Left lung (tissue), 14 donors: ENCODE measurements at places on chromosomes 4 and X. TPM values are rescaled to one million over a fixed set of nuclear protein-coding genes. Genes with fewer than 3 reads are reported as not detected.

- H3K4me3 ChIP-seq, result no peak overlapping the region
- H3K27ac ChIP-seq, result no peak overlapping the region
- H3K36me3 ChIP-seq, result no peaks in the 10 kb centered on the region
- no peak for DNase-seq
Measured at GRCh38 chr4:94995684-94996394, 238.1 kb downstream of the BMPR1B start.

The ETDB gene
- total RNA-seq, result not detected

The NR3C2 gene
- 25.0 TPM for total RNA-seq

DNA sequence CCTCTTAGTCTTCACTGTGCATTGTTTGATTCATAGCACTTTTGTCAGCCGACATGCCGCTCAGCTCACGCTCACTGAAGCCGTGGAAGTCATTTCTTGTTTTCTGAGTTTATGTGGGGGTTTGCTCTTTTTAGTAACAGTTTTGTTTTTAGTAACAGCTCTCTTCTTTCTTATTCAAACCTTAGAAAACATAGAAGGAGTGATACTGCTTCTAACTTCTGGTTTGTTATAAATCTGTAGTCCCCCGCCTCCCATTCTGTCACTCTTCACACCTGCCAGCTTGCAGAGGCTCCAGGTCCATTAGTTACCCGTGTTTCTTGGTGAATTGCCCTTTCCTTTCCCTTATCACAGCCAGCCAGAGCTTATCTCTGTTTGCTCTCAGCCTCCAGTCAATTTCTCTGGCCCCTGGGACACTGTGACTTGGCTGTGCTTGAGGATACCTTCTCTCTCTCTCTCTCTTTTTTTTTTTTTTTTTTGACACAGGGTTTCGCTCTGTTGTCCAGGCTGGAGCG is 50.5 kb downstream of the GRK4 start:
- no peak for DNase-seq
- no peaks in the 10 kb centered on the region for H3K27me3 ChIP-seq
- H3K36me3 ChIP-seq, result no peaks in the 10 kb centered on the region

DNA sequence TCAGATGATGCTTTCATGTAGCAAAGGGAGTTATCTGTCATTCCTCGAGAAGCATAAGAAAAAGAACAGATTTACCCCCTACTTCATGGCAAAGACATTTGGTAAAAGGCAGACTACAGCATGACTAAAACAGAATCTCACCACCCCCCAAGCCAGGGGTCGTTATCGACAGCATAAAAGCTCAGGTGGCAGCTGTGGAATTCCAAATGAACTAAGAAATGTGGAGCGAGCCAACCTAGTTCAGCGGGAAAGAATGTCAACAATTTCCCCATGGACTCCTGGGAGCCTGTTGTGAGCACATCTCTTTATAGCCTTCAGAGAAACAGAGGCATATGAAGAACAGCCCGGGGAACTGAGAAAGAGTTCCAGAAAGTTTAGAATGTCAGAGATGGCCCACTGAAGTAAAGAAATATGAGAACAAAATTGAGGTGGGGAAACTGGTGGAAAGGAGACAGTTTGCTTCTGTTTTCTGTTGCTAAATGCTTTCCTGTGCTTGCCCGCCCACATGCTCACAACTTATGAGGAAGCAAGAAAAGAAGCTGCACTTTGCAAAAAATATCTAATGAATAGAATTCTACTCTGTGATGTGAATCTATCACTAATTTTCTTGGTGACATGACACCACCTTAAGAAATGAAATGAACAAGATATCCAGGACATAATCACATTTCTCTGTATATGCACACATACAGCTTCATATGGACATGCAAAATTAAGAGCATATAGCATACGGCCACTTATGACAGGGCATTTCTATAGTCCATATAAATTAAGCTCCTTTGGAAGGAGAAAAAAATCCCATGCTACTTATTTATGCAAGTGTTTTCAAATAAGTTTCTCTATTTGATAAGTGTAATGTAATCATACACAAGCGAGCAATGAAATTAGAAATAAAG is 135.3 kb upstream of the MID1 start:
- no peak for DNase-seq
- H3K36me3 ChIP-seq, result no peaks in the 10 kb centered on the region
- no peak overlapping the region for H3K4me3 ChIP-seq
- H3K4me1 ChIP-seq, result no peaks in the 10 kb centered on the region
- H3K27ac ChIP-seq, result no peak overlapping the region

The DCAF12L1 gene
- not detected for total RNA-seq

The AKAP4 gene
- total RNA-seq, result not detected

DNA sequence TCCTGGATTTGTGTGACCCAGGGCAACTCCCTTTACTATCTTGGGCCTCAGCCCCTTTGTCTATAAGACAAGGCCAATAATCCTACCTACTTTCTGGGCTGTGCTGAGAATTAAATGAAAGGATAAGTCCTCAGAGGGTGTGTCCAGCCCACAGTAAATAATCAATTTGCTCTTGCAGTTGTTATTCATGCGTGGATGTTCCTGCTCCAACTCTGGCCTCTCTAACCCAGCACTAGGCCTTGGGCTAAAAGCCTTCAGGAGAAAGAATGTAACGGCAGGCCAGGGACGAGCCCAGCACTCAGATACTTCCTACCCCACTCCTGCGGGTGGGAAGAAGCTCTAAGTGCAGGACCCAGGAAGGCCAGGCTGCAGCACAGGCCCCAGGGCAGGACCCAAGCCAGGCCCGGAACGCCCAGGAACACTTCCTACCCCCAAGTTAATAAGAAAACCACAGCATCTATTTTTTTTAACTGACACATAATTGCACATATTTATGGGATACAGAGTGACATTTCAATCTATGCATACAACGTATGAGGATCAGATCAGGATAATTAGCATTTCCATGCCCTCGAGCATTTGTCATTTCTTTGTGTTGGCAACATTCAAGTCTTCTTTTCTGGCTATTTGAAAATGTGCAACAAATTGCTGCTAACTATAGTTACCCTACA is 179.6 kb upstream of the RBPJ start:
- H3K4me3 ChIP-seq, result no peak overlapping the region
- peaks cover 19% of the 10 kb centered on the region for H3K4me1 ChIP-seq
- no peaks in the 10 kb centered on the region for H3K27me3 ChIP-seq
- no peak for DNase-seq
- no peak overlapping the region for H3K27ac ChIP-seq

The CCDC149 gene
- total RNA-seq, result 21.8 TPM

DNA sequence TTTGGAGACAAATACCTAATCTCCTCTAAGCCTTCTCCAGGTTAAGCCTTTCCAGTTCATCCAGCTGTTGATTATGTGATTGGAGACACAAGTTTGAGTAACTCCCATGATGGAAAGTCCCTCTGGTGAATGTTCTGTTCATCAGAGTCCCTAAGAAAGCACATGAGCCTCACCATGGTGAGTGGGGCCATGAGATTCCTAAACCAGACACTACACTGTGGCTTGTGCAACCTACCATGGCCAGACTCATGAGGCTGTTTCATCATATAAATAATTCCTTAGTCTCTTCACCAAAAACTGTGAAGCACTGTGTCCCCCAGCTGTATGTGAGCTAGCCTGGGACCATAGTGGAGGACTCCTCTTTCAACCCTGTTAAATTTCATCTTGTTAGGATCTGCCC is 14.4 kb downstream of the PKD2 start:
- H3K4me1 ChIP-seq, result peaks cover 14% of the 10 kb centered on the region
- no peaks in the 10 kb centered on the region for H3K27me3 ChIP-seq
- no peak overlapping the region for H3K27ac ChIP-seq
- no peak for DNase-seq

DNA sequence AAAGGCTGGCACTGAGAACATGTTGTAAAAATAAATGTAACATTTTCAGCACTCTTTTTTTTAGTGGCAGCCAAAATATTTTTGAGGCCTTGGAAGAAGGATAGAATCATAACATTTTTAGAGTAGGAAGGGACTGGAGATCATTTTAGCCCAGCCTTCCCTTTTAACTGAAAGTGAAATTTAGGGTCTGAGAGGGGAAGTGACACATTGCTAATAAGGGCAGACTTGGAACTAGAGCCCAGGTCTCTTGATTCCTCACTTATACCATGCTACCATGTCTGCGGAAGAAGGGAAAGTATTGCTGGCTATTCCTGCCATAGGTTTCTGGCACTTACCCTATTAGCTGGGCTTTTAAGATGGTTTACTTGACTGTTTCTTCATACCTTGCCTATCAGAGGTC is 4.8 kb downstream of the WDR44 start:
- H3K27me3 ChIP-seq, result no peaks in the 10 kb centered on the region
- no peaks in the 10 kb centered on the region for H3K36me3 ChIP-seq
- no peak for DNase-seq
- H3K4me3 ChIP-seq, result no peak overlapping the region

The APBB2 gene
- 94.8 TPM for total RNA-seq

- peaks cover 59% of the 10 kb centered on the region for H3K27me3 ChIP-seq
- no peaks in the 10 kb centered on the region for H3K36me3 ChIP-seq
- peak; percentile 51 for DNase-seq
- H3K4me1 ChIP-seq, result no peaks in the 10 kb centered on the region
- H3K4me3 ChIP-seq, result no peak overlapping the region
- H3K27ac ChIP-seq, result no peak overlapping the region
Measured at GRCh38 chr4:168634276-168634802, 137.5 kb downstream of the PALLD start.

GRCh38 chrX:71541210-71542022 is 8.5 kb downstream of the OGT start:
- no peaks in the 10 kb centered on the region for H3K4me1 ChIP-seq
- peaks cover 23% of the 10 kb centered on the region for H3K36me3 ChIP-seq
- no peak for DNase-seq
- peak overlapping the region; percentile 4 for H3K27ac ChIP-seq
- H3K27me3 ChIP-seq, result no peaks in the 10 kb centered on the region
- no peak overlapping the region for H3K4me3 ChIP-seq

- no peak overlapping the region for H3K27ac ChIP-seq
- H3K27me3 ChIP-seq, result no peaks in the 10 kb centered on the region
- H3K4me3 ChIP-seq, result no peak overlapping the region
- DNase-seq, result peak; percentile 17
Measured at GRCh38 chr4:145216535-145216934, 36.1 kb upstream of the OTUD4 start.

DNA sequence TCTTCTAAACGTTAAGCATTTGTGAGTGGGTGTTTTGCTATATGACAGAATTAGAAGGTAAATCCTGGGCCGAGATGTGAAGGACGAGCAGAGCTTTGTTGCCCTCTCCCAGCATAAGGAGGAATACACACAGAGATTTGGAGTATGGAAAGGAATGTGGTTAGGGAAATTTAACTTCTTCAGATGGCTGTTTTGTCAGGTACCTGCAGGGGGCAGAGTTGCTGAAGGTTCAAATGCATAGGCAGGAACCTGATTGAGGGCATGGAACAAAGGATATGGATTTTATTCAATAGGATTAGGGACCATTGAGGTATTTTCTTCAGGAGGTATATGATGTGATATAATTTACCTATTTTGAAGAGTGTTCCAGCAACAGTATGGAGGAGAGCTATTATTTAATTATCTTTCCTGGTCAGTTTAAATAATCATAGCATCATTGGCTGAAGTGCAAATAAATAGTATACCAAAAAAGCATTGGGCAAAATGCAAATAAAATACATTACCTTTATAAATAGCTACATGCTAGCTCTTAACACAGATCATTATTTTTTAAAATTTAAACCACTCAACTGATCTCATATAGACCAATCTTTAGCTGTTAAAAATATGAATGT is 143.6 kb downstream of the SLIT2 start:
- H3K27me3 ChIP-seq, result no peaks in the 10 kb centered on the region
- no peak overlapping the region for H3K4me3 ChIP-seq
- H3K36me3 ChIP-seq, result no peaks in the 10 kb centered on the region
- H3K4me1 ChIP-seq, result no peaks in the 10 kb centered on the region
- DNase-seq, result no peak
- no peak overlapping the region for H3K27ac ChIP-seq

GRCh38 chrX:21740329-21741274 is 17.3 kb downstream of the SMPX start:
- H3K4me3 ChIP-seq, result no peak overlapping the region
- H3K27ac ChIP-seq, result no peak overlapping the region
- no peaks in the 10 kb centered on the region for H3K4me1 ChIP-seq
- no peak for DNase-seq

GRCh38 chrX:106932492-106932923 is 12.3 kb downstream of the CLDN2 start:
- H3K27me3 ChIP-seq, result peaks cover 5% of the 10 kb centered on the region
- H3K4me1 ChIP-seq, result peaks cover 4% of the 10 kb centered on the region
- no peak overlapping the region for H3K27ac ChIP-seq
- no peak for DNase-seq

- H3K4me1 ChIP-seq, result no peaks in the 10 kb centered on the region
- no peak for DNase-seq
- H3K4me3 ChIP-seq, result no peak overlapping the region
- H3K27ac ChIP-seq, result no peak overlapping the region
- no peaks in the 10 kb centered on the region for H3K36me3 ChIP-seq
Measured at GRCh38 chr4:130640592-130640991, 1544.6 kb downstream of the C4orf33 start.

- H3K27ac ChIP-seq, result no peak overlapping the region
- H3K4me3 ChIP-seq, result no peak overlapping the region
- no peak for DNase-seq
Measured at GRCh38 chr4:80361329-80361900, 25.9 kb downstream of the CFAP299 start.

DNA sequence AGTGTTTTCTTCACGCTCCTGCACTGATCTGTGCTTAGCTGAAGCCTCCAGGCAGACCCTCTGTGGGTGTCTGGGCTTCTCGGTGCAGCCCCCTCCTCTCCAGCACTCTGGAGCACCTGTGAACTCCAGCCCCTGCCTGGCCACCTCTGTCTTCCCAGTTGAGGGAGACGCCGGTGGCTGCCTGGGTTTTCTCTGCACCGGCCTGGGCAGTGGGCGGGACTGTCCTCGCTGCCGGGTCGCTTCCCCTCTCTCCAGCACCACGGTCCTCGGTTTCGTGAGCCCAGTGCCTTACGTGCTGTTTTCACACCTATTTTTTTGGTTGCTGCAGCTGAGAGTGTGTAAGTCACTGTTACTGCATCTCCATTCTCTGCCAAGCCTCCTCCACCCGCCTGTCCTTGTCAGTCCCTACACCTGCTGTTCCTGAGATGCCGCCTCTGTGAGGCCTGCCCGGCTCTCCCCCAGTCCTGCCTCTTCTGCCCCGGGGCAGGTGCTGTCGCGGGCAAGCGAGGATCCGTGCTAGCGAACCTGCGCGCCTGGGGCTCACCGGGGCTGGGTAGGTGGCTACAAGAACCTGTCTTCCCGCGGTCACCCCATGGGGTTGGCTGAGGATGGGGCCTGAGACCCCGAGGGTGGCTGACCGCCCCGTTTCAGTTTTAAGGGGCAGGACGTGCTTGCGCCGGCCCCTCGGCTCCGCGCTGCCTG is 2.4 kb upstream of the FGFRL1 start:
- peaks cover 29% of the 10 kb centered on the region for H3K4me1 ChIP-seq
- no peak overlapping the region for H3K27ac ChIP-seq
- DNase-seq, result peak; percentile 59
- peak overlapping the region; percentile 39 for H3K4me3 ChIP-seq
- no peaks in the 10 kb centered on the region for H3K36me3 ChIP-seq
- H3K27me3 ChIP-seq, result peaks cover 31% of the 10 kb centered on the region

The NKX3-2 gene
- total RNA-seq, result not detected

DNA sequence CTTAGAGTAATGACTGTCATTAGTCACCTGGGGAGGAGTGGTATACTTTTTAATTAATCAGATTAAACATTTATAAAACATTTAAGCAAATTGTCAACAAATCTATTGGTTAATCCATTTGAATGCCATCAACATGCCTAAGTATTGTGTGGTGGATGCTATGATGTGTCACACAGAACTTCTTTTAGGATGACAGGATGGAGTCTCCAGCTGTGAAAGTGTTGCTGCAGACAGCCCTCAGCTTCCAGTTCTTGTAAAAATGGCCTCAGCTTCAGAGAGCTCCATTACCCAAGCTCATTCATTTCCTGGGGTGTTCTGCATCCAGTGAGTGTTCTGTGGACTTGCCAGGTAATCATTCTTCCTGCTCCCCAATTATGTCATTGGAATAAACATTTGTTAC is 74.3 kb upstream of the CLNK start:
- no peaks in the 10 kb centered on the region for H3K4me1 ChIP-seq
- H3K27ac ChIP-seq, result no peak overlapping the region
- H3K4me3 ChIP-seq, result no peak overlapping the region
- no peaks in the 10 kb centered on the region for H3K27me3 ChIP-seq
- DNase-seq, result no peak
